ENCODE measurements at places on chromosomes 12 and 14. TPM values are rescaled to one million over a fixed set of nuclear protein-coding genes. Genes with fewer than 3 reads are reported as not detected.

Gene IFNG-AS1
- total RNA-seq: 0.71 TPM

Gene NEUROD4
- not detected for total RNA-seq

Gene CCDC60
- total RNA-seq: not detected

Gene C12orf75
- total RNA-seq: 103 TPM

Gene PFDN5
- total RNA-seq: 362 TPM

Gene DPF3
- total RNA-seq: 12.7 TPM

Gene PTGDR
- 0.60 TPM for total RNA-seq

Gene PTGER2
- total RNA-seq: 158 TPM

Gene HVCN1
- total RNA-seq: 26.9 TPM

Gene MYBPC1
- not detected for total RNA-seq

Gene FOXM1
- total RNA-seq: 81.1 TPM

Gene PAX9
- total RNA-seq: not detected

Gene KCNA5
- total RNA-seq: not detected

Gene HCAR1
- total RNA-seq: 0.58 TPM

Gene FAM186B
- total RNA-seq: 0.19 TPM

Gene DHRS2
- total RNA-seq: 0.24 TPM

Gene EGLN3
- 13.1 TPM for total RNA-seq

Gene COX14
- total RNA-seq: 47.4 TPM

Gene NANOG
- not detected for total RNA-seq

Gene MANSC4
- not detected for total RNA-seq

Gene TAS2R50
- total RNA-seq: 0.55 TPM

Gene LHX5
- total RNA-seq: not detected

Gene SLC41A2
- 1.2 TPM for total RNA-seq

Gene PPFIA2
- total RNA-seq: not detected

Gene TPH2
- not detected for total RNA-seq

Gene KRT73
- 3.7 TPM for total RNA-seq

Gene DEGS2
- 0.58 TPM for total RNA-seq

Gene FAM90A1
- 0.08 TPM for total RNA-seq

Gene CLEC12A
- total RNA-seq: 0.53 TPM

Gene OR6C2
- total RNA-seq: not detected

Gene SERPINA5
- not detected for total RNA-seq
